ENCODE measurements at places on chromosomes 4 and X.

GRCh38 chrX:87017210-87017609 is 500.4 kb upstream of the KLHL4 start:
- no peak for DNase-seq

DNA sequence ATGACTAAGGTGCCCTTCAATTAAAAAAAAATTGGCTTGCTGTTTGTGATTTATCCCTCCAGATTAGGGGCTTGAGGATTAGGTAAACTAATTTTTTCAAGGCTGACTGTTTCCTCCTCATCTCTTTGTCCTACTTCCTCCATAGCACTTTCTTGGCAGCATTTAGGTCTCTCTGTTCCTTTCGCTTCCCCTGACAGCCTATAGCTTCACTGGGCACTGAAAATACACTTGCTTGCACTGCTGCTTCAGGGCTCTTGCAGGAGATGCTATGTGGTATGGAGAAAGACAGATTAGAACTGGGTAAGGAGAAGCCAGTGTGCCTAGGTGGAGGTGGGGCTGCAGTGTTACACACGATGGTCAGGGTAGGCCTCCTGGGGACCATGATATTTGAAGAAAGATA is 112.3 kb upstream of the SFRP2 start:
- no peak for DNase-seq

DNA sequence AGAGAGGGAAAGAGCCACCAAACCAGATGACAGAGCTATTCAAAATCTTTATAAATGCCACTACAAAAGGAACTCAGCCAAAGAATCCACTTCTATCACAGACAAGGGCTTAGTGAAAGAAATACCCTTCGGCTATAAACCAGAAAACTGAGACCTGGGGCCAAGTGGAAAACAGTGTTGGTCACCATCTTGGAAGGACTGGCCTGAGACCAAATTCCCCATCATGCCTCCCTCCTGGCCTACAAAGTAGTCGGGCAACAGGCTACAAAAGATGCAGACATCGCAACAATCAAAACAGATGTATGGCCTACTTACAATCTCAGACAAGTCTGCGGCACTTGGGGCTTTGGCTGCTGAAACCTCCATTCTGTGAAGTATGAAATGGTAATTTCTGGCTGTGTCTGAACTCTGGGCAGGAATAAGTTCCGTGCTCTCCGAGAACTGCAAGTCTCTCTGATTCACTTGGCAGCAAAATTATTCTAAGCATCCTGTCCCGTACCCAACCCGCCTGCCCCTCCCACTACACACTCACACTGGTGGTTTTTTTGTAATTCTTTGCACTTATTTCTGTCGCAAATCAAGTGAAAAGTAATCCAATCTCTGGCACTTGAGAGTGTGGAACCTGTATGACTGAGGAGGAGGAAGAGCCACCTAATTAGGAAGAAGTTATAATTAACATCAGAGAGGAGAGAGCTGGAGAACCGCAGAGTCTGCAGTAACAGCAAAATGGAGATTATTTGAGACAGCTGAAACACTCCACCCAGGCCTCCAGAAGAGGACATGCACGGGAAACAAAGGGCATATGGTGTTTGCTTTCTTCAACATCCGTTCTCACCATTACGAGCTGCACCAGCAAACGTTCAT is 87.8 kb downstream of the SH3KBP1 start:
- DNase-seq, result no peak

GRCh38 chr4:164946810-164947209 is 30.6 kb downstream of the TRIM61 start:
- no peak for DNase-seq

DNA sequence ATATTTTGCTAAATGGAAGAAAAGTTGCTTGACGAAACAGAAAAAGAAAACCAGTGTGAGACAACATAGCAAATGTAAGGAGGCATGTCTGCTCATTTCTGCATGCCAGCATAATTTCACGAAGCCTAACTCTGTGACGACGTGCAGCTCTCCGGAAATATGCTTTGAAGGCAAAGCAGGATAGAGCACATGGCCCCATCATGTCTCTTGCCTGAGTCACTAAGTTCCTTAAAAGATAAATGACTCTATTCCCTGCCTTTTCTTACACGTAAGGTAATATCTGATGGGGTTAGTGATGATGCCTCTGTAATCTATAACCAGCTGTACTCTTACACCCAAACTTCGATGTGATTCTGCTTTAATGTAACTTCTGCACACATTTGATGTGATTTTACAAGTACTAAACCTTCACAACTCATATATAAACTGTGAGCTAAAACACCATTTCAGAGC is 64.5 kb downstream of the ANXA3 start:
- no peak for DNase-seq

All from KG1 (cell line).